ENCODE measurements at places on chromosomes 1 and 21. TPM values are rescaled to one million over a fixed set of nuclear protein-coding genes. Genes with fewer than 3 reads are reported as not detected.

Gene OR2L13
- not detected for total RNA-seq

Gene MFAP2
- 2.1 TPM for total RNA-seq

Gene GFI1
- total RNA-seq: not detected

Gene RIPPLY3
- total RNA-seq: not detected

Gene PLA2G2A
- not detected for total RNA-seq

Gene PDE9A
- total RNA-seq: 58.7 TPM

Measured in glutamatergic neuron (in vitro differentiated cells).